ENCODE measurements at places on chromosomes 5 and 9. TPM values are rescaled to one million over a fixed set of nuclear protein-coding genes. Genes with fewer than 3 reads are reported as not detected.
A peak's percentile ranks its signal among the peaks of the same experiment; 100 is the strongest.

Gene TRPM3
- total RNA-seq = not detected

DNA sequence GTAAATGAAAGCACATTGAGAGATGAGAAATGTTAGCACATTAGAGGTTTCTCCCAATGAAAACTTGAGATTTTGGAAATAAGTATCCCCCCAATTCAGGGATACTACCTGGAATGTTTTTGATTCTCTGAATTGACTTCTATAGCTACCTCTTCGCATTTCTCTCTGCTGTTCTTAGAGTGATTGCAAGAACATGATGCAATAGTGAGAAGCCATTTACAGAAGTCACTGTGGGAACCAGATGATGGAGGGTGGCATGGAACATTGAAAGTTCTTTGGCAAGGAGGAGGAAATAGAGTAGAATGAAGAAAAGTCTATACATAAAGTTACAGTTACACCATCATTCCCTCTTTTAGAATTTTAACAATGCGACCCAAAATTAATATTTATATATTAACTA, 9.2 kb downstream of the NPR3 start:
- no peak overlapping the region for H3K27ac ChIP-seq
- no peaks in the 10 kb centered on the region for H3K27me3 ChIP-seq
- H3K4me3 ChIP-seq = no peak overlapping the region
- no peak for DNase-seq
- peaks cover 65% of the 10 kb centered on the region for H3K4me1 ChIP-seq

DNA sequence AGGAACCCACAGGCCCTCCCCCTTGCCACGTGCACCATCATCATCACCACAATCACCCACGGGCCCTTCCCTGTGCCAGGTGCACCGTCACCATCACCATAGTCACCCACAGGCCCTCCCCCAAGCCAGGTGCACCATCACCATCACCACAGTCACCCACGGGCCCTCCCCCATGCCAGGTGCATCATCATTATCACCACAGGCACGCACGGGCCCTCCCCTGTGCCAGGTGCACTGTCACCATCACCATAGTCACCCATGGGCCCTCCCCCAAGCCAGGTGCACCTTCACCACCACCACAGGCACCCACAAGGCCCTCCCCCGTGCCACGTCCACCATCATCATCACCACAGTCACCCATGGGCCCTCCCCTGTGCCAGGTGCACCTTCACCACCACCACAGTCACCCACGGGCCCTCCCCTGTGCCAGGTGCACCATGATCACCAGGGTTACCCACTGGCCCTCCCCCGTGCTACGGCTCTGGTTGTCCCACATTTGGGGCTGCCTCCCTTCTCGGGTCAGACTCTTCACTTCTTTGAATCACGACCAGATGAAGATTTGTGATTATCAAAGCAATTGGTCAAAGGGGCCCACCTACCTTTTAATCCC, 69.1 kb upstream of the OLFM1 start:
- peaks cover 8% of the 10 kb centered on the region for H3K4me1 ChIP-seq
- no peak overlapping the region for H3K27ac ChIP-seq
- H3K4me3 ChIP-seq = no peak overlapping the region
- no peaks in the 10 kb centered on the region for H3K36me3 ChIP-seq

Gene C9orf50
- total RNA-seq = 0.39 TPM

- DNase-seq = no peak
- peaks cover 15% of the 10 kb centered on the region for H3K4me1 ChIP-seq
- H3K4me3 ChIP-seq = peak overlapping the region; percentile 81
- peak overlapping the region; percentile 69 for H3K27ac ChIP-seq
- no peaks in the 10 kb centered on the region for H3K27me3 ChIP-seq
Measured at GRCh38 chr9:133460405-133461175, 812 bp downstream of the CACFD1 start.

Gene DDX4
- not detected for total RNA-seq

- no peak overlapping the region for H3K4me3 ChIP-seq
- peaks cover 8% of the 10 kb centered on the region for H3K36me3 ChIP-seq
- peaks cover 30% of the 10 kb centered on the region for H3K4me1 ChIP-seq
- H3K27ac ChIP-seq = peak overlapping the region; percentile 75
- DNase-seq = no peak
Measured at GRCh38 chr5:32044434-32044833, 129.7 kb downstream of the GOLPH3 start.

GRCh38 chr9:14080959-14081542, 232.9 kb downstream of the NFIB start:
- no peak overlapping the region for H3K4me3 ChIP-seq
- peaks cover 10% of the 10 kb centered on the region for H3K4me1 ChIP-seq
- no peak overlapping the region for H3K27ac ChIP-seq
- no peaks in the 10 kb centered on the region for H3K27me3 ChIP-seq
- H3K36me3 ChIP-seq = peaks cover 3% of the 10 kb centered on the region

GRCh38 chr5:60493372-60493771, 206.6 kb downstream of the DEPDC1B start:
- peak overlapping the region; percentile 45 for H3K4me3 ChIP-seq
- peak overlapping the region; percentile 86 for H3K27ac ChIP-seq
- peaks cover 90% of the 10 kb centered on the region for H3K4me1 ChIP-seq
- no peak for DNase-seq
- H3K36me3 ChIP-seq = no peaks in the 10 kb centered on the region
- H3K27me3 ChIP-seq = no peaks in the 10 kb centered on the region

DNA sequence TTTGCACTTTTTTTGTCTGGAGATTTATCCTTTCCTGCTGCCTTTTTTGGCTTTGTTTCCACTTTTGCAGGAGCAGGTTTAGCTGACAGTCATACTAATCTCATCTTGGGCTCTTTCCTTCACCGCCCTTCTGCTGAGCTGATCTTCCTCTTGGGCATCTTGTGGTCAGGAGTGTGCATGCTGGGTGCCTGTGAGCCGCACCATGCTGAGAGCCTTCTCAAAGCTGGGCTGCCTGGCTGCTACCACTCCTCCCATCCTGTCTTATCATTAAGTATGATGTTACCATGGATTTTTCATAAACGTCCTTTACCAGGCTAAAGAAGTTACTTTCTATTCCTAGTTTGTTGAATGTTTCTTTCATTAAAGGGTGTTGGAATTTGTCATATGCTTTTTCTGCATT, 49.5 kb upstream of the MCCC2 start:
- no peaks in the 10 kb centered on the region for H3K27me3 ChIP-seq
- peaks cover 35% of the 10 kb centered on the region for H3K4me1 ChIP-seq

DNA sequence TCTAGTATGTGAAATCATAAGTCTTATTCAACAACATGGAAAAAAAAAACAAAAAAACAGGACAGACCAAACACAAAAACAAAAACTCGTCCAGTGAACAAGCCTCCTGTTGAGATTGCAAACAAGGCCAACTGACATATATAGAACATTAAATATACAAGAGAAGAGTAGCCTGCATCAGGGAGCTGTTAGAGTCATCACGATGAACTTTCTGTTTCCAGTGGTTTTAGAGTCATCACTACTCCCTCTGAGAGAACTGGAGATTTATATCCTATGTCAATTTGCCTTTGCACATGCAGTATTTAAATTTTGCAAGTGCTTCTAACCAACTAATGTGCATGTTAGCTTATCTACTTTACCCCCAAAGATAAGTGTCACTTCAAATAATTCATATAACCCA, 9.9 kb downstream of the SNCAIP start:
- no peak overlapping the region for H3K27ac ChIP-seq
- H3K4me1 ChIP-seq = no peaks in the 10 kb centered on the region
- no peaks in the 10 kb centered on the region for H3K36me3 ChIP-seq
- H3K27me3 ChIP-seq = peaks cover 22% of the 10 kb centered on the region

Gene SPATA31D4
- total RNA-seq = not detected

GRCh38 chr5:1386274-1386717, 41.4 kb upstream of the CLPTM1L start:
- peak; percentile 94 for DNase-seq
- no peaks in the 10 kb centered on the region for H3K36me3 ChIP-seq
- peaks cover 15% of the 10 kb centered on the region for H3K4me1 ChIP-seq
- peaks cover 64% of the 10 kb centered on the region for H3K27me3 ChIP-seq

- H3K27me3 ChIP-seq = peaks cover 27% of the 10 kb centered on the region
- H3K27ac ChIP-seq = no peak overlapping the region
- no peak overlapping the region for H3K4me3 ChIP-seq
- H3K4me1 ChIP-seq = no peaks in the 10 kb centered on the region
- DNase-seq = no peak
- H3K36me3 ChIP-seq = no peaks in the 10 kb centered on the region
Measured at GRCh38 chr9:124188331-124189110, 69.2 kb upstream of the NEK6 start.

GRCh38 chr9:6552033-6552432, 93.5 kb downstream of the GLDC start:
- no peak for DNase-seq
- no peaks in the 10 kb centered on the region for H3K27me3 ChIP-seq
- H3K36me3 ChIP-seq = no peaks in the 10 kb centered on the region
- H3K4me1 ChIP-seq = peaks cover 32% of the 10 kb centered on the region

GRCh38 chr5:59765446-59765845, 128.1 kb downstream of the PDE4D start:
- no peaks in the 10 kb centered on the region for H3K36me3 ChIP-seq
- DNase-seq = no peak
- H3K27ac ChIP-seq = no peak overlapping the region
- no peak overlapping the region for H3K4me3 ChIP-seq
- no peaks in the 10 kb centered on the region for H3K27me3 ChIP-seq

- H3K27ac ChIP-seq = no peak overlapping the region
- no peak overlapping the region for H3K4me3 ChIP-seq
- no peak for DNase-seq
- no peaks in the 10 kb centered on the region for H3K36me3 ChIP-seq
- no peaks in the 10 kb centered on the region for H3K27me3 ChIP-seq
Measured at GRCh38 chr5:115392611-115393010, 96.2 kb upstream of the CCDC112 start.

Gene LCN15
- total RNA-seq = not detected

All from chondrocyte (in vitro differentiated cells).